ENCODE measurements at places on chromosomes 7 and 10.

DNA sequence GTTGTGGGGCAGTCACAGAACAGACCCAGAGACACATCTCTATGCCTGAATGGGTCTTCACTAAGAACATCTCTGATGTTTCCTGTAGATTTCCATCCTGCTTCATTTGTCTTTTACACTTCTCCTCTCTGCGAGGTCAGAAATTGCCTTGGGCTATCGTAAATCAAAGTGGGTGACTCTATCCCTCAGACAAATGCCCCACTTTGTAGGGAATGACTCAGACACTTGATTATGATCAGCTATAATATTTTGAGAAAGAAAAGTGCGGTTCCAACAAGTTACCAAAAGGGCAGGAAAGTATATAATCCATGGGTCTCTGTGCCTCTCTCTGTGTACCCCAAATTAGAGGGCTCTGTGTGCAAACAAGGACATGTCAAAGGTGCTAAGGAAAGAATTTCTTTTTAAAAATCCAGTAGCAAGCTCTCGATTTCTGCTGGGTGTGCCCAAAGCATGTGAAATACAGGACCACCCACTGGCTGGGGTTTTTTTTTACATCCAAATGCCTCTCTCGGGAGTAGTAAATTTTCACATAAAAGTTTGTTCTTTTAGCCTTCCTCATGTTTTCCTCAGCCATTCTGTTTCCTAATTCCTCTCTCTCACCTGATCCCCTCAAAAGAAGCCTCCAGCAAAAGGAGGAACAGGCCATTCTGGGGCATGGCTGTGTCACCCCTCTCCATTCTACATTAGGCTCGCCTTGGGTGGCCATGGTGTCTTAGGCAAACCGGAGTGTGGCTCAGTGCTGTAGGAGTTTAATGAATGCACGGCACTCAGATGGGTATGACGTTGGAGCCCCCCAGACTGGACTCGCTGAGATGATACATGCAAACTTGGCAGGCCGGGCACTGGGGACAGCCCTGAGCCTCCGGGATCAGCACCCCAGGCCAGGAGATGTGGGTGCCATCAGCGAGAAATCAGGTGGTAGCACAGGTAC is 6.3 kb upstream of the OPN4 start:
- DNase-seq = no peak

- peak; percentile 19 for DNase-seq
These were observed 40.6 kb upstream of the NPFFR1 start for GRCh38 chr10:70324339-70324861.

GRCh38 chr7:156178857-156179256 is 366.6 kb upstream of the SHH start:
- DNase-seq = no peak

DNA sequence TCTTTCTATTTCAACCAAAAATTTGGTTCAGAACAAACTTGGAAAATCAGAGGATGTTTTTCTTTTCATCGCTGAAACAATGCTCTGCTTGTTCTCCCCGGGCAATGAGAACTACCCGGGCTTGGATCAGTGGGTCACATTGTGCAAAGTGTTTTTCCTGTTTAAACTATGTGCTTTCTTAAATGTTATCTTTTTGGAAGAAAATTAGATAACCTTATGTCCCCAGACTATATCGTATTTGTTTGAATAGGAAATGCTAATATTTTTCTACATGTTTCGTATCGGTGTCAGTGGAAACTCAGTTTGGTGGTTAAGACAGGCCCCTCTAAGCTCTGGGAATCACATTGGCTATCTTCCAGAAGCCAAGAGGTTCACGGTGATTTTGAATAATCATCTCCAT is 319.5 kb upstream of the NFE2L3 start:
- no peak for DNase-seq

DNA sequence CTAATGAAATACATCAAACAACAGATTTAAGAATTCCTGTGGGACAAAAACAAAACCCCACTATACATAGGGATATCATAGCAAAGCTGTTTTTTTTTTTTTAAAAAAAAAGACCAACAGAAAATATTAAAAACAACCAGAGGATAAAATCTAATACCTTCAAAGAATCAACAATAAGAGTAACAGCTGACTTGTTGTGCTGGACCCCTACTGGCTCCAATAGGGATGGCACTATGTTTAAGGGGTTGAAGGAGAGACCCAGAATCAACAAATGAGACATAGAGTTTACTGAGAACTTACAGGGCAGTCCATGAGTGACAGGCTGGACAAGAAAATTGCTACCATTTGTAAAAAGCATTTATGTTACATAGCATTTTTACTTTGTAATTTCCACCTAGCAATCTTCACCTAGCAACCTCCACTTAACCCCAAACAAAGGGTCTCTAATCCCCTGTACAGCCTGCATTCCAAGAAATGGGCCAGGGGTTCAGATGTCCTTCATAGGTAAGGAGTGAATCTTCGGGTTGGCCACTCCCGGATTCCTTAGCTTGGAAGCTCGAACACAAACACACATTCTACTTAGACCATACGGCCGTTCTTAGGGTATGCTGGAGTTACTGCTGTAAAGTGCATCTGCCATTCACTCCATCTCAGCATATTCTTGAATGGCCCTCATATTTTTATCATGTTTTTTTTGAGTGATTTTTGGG is 25.8 kb downstream of the ASZ1 start:
- DNase-seq = no peak

DNA sequence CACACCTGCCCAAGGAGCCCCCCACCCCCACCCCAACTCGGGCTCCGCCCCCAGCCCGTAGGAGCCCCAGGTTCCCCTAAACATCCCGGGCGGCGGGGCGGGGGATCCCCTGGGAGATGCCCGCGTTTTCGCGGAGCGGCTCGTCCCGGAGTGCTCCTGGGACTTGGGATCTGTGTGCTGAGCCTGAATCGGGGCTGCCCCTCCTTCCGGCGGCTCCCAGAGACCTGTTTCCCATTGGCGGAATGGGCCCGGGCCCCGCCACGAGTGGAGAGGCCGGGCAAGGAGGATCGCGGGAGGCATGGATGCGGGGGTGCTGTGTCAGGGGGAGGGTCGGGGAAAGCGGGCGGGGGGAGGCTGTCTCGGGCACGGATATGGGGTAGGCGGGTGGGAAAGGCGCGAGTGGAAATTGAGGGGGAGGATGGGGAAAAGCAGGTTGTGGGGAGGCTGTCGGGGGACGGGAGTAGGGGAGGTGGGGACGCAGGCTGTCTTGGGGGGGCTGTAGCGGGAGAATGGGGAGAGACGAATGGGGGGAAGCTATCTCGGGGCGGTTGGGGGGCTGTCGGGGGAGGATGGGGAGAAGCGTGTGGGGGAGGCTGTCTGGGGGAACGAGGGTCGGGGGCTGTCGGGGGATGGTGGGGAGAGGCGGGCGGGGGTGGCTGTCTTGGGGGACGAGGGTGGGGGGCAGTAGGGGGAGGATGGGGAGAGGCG is 572 bp upstream of the BHLHA15 start:
- DNase-seq = no peak

DNA sequence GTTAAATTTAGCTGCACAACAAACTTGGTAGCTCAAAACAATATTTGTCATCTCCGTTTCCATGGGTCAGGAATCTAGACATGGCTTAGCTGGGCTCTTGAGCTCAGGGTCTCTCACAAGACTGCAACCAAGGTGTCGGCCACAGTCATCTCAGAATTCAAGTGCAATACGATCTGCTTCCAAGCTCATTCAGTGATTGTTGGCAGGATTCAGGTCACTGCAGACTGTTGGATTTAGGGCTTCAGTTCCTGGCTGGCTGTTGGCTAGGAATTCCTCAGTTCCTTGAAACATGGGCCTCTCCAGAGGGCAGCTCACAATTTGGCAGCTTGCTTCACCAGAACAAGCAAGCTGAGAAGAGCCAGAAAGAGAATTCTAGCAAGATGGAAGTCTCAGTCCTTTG is 17.5 kb upstream of the CHST3 start:
- DNase-seq = no peak

GRCh38 chr10:75889051-75889450 is 457.6 kb downstream of the LRMDA start:
- no peak for DNase-seq

DNA sequence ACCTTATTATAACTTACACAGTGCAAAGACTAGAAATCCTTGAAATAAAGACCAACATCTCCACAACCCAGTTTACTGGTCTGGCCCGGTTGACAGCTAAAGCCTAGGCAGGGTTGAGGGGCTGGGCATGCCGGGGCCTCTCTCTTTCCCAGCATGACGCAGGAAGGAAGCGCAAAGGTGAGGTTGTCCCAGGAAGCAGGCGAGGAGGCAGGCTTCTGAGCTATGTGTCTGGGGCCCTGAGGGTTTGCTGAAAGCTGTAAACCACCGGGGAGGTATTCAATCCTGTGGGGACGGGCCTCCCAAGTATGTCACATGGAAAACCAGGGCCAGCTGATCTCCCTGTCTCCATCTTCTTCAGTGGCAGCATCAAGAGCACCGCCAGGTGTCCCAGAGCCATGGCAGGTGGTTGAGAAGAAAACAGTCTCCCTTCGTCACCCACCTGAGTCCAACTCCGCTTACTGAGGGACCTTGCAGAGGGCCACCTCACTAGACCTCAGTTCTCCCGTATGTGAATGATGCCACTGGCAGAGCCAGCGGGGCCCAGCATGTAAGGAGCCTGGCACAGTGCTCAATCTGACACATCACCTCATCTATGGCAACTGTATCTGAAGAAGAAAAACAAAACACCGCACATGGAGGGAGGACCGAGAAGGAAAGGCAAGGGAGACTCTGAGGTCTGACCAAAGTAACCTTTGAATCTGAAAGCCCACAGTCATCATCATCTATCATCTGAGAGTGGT is 49.5 kb downstream of the FAM53B start:
- DNase-seq = no peak

GRCh38 chr10:62199584-62199983 is 69.1 kb downstream of the RTKN2 start:
- DNase-seq = no peak

DNA sequence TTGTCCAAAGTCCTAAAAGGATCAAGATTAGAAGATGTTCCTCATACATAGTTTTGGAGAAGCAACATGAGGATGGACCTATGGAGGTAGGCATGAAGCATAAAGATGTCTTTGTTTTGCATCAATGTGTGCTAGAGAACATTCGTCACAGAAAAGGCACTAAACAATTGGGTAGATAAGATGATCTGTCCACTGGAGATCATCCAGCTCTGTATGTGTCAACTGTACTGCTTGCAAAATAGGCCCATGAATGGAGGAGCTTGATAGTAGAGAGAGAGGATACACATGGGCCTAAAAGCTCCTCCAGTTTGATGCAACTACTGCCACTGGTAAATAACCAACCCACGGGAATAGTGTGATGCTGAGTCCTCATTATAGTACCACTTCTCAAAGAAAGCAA is 286.4 kb upstream of the HGF start:
- no peak for DNase-seq

DNA sequence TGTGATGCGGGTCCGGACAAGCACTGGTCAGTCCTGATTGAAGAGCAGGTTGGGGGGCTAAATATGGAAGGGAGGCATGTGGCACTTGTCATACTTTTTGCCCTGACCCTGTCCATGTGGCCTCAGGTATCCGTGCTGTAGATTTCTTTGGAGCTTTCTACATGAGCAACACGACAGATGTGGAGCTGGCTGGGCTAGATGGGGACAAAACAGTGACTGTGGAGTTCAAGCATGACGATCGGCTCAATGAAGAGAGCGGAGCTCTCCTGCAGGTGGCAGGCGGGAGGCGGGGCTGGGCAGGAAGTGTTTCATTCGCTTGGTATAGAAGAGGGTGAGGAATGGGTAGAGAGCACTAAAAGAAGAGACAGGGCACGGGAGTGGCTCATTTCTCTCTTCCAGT is 13.0 kb upstream of the CHCHD1 start:
- peak; percentile 67 for DNase-seq

All from activated CD8-positive, alpha-beta memory T cell treated with anti-CD3 and anti-CD28 coated beads, Interleukin-2, amount 50 U/mL, for 4 hours (primary cell).